Central memory CD8-positive, alpha-beta T cell (primary cell): ENCODE measurements at places on chromosomes 5 and 9.

- DNase-seq, result no peak
Observed at GRCh38 chr9:109118808-109119438, 824 bp downstream of the TMEM245 start.

DNA sequence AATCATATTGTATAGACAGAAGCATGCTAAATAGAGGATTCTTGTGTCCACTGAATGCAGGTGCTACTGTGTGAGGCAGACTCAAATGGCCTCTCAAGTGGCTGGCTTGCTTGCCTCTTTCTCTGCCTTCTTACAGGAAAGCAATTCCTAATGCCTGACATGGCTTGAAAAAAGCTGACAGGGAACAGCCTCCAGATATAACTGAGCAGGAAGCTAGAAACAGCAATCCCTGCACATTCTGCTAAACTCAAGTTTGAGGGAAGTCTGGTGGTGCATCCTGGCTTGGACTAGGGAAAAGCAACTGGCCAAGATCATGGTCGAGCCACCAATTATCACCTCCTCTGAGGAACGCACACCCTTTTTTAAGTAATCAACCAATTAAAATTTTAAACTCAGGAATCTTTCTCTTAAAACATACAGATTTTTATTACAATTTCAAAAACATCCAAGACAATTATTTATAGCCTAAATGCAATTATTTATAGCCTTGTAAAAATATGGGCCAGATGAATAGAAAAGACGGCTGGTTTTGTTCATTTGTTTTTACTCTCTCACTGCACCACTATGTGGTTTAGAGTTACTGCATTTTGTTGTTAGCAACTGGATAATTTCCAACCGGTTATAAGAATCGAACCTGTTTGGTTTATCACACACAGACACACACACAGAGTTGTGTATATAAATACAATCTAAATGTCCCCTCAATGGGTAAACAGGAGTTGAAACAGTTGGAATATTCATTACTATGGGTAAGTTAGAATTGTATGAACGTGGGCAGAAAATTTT lies 290.9 kb upstream of the ANKRD55 start:
- DNase-seq, result no peak

DNA sequence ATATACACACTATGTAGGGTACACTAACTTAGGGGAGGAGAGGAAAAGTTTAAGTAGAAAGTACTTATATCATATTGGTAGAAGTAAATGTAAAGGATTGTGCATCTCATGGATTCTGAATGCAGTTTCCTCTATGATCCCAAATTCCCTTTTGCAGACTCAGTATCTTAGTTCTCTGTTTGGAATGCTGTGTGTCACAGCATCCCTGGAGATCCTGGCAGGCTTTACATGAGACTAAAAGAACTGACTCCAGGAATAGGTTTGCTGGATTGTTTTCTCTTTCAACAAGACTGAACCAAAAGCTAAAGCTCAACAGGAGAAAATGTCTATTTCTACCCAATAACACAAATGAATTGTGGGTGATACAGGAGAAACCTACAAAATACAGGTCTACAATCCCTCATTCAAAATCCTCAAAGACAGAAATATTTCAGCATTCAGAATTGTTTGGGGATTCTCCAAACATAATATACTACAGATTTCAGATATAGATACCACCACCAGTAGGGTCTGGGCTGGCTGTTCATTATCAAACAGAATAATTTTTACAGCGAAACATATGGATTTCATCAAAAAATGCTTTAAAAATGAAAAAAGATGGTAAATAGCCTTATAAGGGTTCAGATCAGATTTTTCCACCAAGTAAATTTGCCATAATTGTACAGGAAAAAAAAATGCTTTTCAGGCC lies 324.7 kb upstream of the GRAMD2B start:
- no peak for DNase-seq

DNA sequence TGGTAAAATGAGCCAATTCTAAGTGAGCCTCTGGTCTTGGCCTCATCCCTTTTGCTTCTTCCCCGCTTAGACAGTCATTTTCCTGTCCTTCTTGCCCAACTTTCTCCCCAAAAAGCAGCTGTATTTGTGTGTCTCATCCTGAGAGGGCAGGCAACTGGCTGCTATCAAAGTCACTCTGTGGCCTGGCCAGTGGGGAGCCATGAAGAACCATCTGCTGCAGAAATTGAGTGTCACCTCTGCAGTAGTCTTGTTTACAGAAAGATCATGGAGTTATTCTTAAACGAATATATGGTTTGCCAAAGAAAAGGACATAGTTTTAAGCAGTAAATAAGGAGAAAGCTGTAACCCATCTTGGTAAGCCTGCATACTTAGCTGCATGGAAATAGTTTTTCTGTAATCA lies 233.6 kb upstream of the ELAVL2 start:
- DNase-seq, result no peak

DNA sequence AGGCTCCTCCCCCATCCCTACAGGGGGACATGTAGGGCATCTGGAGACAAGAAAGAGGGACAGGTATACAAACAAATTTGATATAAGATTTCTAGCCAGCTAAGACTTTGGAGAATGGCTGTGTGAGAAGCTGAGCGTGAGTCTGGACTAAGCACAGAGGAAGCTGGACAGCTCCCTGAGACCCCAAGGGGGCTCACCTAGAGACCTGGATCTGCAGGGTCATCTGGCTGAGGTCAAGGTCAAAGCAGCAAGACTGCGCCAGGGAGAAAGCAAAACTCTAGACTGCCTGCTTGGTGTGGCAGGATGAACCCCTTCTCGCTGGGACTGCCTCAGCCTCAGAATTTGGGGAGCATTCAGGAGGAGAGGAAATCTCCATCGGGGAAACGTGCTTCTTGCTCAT lies 8.0 kb upstream of the GSN start:
- DNase-seq, result no peak

DNA sequence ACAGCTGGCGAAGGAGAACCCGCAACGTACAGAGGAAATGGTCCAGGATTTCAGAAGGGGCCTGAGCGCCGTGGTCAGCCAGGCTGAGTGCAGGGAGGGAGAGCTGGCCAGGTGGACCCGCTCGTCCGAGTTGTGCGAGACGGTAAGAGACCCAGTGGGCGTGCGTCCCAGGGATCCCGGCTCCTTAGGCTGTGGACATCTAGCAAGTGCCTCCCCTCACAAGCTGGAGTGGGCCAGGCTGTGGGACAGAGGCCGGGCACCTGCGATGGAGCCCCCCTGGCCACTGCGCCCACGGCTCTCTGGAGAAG lies 29.5 kb upstream of the LRRC14B start:
- DNase-seq, result no peak

DNA sequence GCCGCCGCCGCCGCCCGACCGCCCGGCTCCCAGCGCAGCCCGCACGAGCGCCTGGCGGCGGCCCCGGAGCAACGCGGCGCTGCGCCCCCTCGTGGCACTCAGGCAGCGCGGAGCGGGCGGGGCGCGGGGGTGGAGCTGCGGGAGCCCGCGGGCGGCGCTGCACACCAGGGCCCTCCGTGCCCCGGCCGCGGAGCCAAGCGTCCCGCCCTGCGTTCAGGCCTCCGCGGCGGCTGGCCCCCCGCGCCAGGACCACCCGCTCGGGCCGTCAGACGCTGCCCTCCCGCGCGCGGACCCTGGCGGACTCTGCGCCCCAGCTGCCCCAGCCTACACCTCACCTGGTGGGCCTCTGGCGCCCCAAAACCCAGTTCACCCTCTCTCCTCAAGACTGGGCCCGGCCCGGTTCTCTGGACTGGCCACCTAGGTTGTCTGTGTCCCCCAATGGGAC lies at the start of gene RASGEF1C:
TSS of gene RASGEF1C (minus strand) at position 75 of the 445 bp plus-strand sequence. CDS start 71,159 bp downstream, outside the sequence.
- DNase-seq, result peak; percentile 33

DNA sequence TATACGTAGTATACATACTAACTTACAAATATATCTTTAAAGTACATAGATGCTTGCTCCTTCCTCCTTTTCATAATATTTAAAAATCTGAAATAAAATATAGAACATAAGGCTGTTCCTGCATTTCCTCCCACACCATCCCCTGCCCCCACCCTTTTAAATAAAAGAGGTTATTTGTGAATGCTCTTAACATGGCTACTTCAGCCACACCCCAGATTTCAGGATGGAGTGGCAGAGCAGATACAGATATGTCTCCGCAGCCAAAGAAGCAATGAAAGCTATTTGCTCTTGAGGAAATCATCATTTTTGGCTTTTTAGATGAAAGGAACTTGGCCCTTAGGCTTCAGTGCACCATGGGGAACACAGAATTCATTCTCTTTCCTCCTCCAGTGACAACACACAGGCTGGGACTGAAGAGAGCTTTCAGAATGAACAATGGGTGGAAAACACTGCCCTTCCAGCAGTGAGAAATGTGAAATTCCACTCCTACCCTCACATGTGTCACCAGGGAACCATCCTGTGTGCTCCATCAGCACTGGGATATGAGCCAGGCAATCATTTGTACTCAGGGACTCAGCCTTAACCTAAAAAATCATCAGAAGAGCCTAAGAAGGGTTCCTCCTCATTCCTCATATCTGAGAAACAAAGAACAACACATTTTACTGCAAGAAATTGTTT lies 134.3 kb downstream of the PPP2R2B start:
- DNase-seq, result no peak

- DNase-seq, result no peak
Observed at GRCh38 chr5:65938256-65938655, 11.9 kb downstream of the ERBIN start.

GRCh38 chr5:82894716-82895115 lies 182.5 kb downstream of the TMEM167A start:
- DNase-seq, result no peak

DNA sequence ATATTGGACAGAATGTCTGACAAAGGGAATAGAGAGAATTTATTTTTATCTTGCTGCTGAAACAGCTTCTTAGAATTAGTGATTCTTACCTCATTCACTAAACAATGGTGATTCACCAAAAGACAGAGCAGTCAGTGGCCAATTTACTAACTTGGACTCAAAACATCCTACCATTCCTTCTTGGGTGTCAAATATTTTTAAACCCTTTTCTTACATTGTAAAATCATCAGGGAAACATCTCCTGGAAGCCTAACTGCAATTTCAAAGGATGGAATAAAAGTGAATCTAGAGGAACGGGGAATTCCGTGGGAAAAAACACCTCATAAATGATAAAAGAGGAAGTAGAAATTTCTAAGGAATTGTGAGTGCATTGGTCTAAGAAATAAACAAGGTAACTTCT lies 97.7 kb downstream of the LHFPL2 start:
- no peak for DNase-seq

- no peak for DNase-seq
Observed at GRCh38 chr5:35575578-35575977, 42.1 kb upstream of the SPEF2 start.

DNA sequence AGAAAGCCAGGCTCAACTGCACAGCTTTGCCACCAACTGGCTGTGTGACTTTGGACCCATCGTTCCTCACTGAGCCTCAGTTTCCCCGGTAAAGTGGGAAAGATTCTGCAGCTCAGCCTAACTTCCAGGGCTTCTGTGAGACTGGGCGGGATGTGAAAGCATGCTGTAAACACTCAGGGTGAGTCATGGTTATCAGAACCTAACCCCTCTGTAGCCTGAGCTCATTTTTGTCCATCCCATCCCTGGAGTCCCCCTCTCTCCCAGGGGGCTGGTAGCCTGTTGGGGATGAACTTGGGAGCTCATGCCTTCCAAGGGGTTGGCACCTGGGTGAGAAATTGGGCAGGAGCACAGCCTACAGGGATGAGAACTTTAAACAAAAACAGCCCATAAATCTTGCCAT lies 2.3 kb downstream of the CCDC69 start:
- DNase-seq, result no peak

- DNase-seq, result no peak
Observed at GRCh38 chr9:17490110-17490509, 88.8 kb upstream of the SH3GL2 start.

GRCh38 chr9:69759021-69759420 lies 790 bp downstream of the PTAR1 start:
- no peak for DNase-seq

DNA sequence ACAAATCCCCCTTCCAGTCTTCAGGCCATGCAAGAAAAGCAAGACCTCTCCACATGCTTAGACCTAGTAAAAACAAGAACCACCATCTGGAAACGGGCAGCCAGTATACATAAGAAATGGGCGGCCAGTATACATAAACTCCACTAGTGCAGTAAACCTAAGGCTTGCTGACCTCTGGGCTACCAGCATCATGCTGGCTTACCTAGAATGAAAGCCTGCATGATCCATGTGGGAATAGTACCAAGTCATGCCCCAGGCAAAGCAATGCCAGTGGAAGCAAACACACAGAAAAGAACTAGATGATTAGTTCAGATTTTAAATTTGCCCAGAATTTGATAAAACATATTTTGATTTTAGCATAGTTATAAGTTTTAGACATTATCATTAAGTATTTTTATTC lies 1346.4 kb downstream of the EFNA5 start:
- no peak for DNase-seq

DNA sequence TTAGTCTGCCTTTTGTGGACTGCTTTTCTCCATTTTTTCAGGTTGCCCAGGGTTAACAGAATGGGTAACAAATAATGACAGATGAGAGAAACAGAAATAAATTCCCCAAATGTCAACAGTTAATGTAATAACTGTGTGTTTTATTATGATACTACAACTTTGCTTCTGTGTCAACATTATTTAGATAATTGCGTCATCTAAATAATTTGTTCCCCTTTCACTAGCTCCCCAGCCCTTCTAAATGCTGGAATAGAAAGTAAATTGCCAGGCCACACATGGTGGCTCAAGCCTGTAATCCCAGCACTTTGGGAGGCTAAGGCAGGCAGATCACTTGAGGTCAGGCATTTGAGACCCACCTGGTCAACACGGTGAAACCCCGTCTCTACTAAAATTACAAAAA lies 53.5 kb downstream of the RNF38 start:
- no peak for DNase-seq

GRCh38 chr5:134090522-134090921 lies 24.0 kb upstream of the TCF7 start:
- no peak for DNase-seq

GRCh38 chr5:142531977-142532780 lies 153.7 kb downstream of the FGF1 start:
- no peak for DNase-seq

- DNase-seq, result no peak
Observed at GRCh38 chr9:119177196-119177595, 192.0 kb downstream of the BRINP1 start.

GRCh38 chr5:1008451-1009358 lies at the start of gene NKD2:
NKD2 (plus strand) TSS chr5:1008802; CDS start chr5:1009058, 256 bp downstream.
- no peak for DNase-seq

DNA sequence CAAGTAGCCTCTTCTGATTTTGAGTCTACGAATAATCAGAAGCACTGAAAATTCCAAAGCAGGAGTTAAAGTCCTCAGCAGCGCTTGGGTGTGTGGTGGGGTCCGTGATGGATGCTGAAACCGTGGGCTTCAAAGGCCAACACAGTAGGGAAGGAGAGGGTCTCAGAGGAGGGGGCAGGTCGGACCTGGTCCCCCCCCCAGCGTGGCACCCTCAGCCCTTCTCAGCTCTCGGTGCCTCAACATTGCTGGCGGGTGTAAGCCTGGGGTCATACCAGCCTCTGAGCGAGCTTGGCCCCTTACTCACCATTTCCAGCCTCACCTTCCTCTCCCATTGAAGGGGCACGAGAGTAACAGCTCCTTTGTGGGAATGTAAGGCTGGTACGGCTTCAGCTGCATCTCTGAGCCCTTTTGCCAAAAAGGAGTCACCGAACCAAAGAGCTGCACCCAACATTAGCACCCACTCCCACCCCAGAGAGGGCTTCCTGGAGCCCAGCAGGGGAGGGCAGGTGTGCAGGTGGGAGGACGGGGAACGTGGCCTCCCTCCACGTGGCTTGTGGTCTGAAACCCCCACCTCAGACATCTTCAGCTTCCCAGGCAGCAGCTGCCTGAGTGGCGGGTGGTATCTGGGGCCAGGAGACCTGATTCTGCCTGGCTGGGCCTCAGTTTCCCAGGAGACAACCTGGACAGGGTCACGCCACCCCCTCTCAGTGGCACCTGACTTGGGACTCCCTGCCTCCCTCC lies 6.7 kb upstream of the LCN1 start:
- DNase-seq, result no peak
